GM23248 (cell line): ENCODE measurements at places on chromosomes 6 and 20. TPM values are rescaled to one million over a fixed set of nuclear protein-coding genes. Genes with fewer than 3 reads are reported as not detected.
A peak's percentile ranks its signal among the peaks of the same experiment; 100 is the strongest.

DNA sequence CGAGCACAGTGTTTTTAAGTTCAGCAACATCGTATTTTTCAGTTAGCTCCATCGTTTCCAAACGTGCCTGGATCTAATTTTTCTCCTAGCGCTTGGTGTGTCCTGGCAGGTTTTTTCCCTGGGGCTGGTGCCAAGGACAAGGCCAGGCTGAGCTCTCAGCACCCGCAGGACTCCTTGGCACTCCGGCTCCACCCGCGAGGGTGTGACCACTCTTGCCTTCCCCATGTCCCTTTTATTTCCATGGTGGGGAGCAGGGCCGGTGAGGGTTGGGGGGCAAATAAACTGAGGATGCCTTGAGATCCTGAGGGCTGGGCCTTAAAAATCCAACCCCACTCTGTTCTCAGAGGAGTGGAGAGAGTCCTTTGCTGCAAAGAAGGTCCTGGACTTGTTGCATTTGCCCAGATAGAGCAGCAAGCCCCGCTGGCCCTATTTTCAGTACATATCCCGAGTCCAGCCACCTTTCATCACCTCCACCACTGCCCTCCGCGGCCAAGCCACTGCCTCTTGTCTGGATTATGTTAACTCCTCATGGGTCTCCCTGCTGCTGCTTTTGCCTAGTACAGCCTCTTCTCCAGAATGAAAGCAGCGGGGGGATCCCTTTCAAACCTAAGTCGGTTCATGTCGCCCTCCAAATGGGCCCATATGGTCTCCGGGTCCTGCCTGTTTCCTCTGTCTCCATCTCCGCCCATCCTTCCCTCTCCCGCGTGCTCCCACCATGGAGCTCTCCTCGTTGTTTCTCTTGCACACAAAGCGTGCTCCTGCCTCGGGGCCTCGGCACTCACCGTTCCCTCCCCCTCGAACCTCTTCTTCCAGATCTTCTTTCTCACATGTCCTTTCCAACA is 4.5 kb upstream of the RAB44 start:
- no peak overlapping the region for H3K27ac ChIP-seq
- no peaks in the 10 kb centered on the region for H3K36me3 ChIP-seq
- H3K27me3 ChIP-seq = no peaks in the 10 kb centered on the region
- DNase-seq = peak; percentile 43
- H3K4me3 ChIP-seq = no peak overlapping the region

GRCh38 chr6:56691286-56691595 is 48.6 kb upstream of the DST start:
- H3K27me3 ChIP-seq = no peaks in the 10 kb centered on the region
- 0 out of 2 replicates have a peak, but pooled peaks cover 1% of the 10 kb centered on the region for H3K36me3 ChIP-seq
- peak; percentile 16 for DNase-seq
- H3K27ac ChIP-seq = peak overlapping the region; percentile 92
- peaks cover 90% of the 10 kb centered on the region for H3K4me1 ChIP-seq

- H3K36me3 ChIP-seq = peaks cover 6% of the 10 kb centered on the region; the same call in 1 of the 2 replicates
- no peak overlapping the region for H3K27ac ChIP-seq
- peak; percentile 58 for DNase-seq
- H3K4me3 ChIP-seq = no peak overlapping the region
Measured at GRCh38 chr20:63942250-63942951, 13.8 kb downstream of the UCKL1 start.

- H3K27ac ChIP-seq = no peak overlapping the region
- H3K27me3 ChIP-seq = no peaks in the 10 kb centered on the region
- DNase-seq = no peak
- H3K4me3 ChIP-seq = no peak overlapping the region
- H3K36me3 ChIP-seq = no peaks in the 10 kb centered on the region
Measured at GRCh38 chr20:32528171-32528891, 56.8 kb downstream of the NOL4L start.

GRCh38 chr6:91428296-91428695 is 841.4 kb upstream of the MAP3K7 start:
- no peaks in the 10 kb centered on the region for H3K4me1 ChIP-seq
- DNase-seq = no peak
- H3K4me3 ChIP-seq = no peak overlapping the region

DNA sequence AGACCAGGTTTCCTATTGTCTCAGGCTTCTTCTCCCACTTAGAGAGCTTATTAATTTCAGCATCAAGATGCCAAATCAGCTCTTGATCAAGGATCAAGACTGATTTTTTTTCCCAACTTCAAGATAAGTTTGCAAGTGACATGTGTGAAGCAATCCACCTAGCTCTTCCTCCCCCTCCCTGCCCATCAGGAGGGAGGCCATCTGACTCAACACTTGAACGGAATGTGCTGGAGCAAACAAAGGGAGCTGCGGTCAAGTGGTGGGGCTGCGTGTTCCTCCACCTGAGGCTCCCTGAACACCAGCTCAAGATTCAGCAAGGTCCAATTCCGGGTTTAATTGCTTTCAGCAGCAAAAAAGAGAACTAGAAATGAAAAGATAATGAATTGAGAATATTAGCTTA is 38.7 kb downstream of the TTI1 start:
- H3K4me1 ChIP-seq = peaks cover 31% of the 10 kb centered on the region
- peak; percentile 18 for DNase-seq
- no peak overlapping the region for H3K4me3 ChIP-seq
- H3K27me3 ChIP-seq = no peaks in the 10 kb centered on the region
- H3K27ac ChIP-seq = no peak overlapping the region

GRCh38 chr20:815914-816606 is 17.5 kb upstream of the FAM110A start:
- no peaks in the 10 kb centered on the region for H3K4me1 ChIP-seq
- no peak overlapping the region for H3K27ac ChIP-seq
- no peaks in the 10 kb centered on the region for H3K36me3 ChIP-seq
- H3K27me3 ChIP-seq = peaks cover 8% of the 10 kb centered on the region; the same call in 1 of the 2 replicates
- H3K4me3 ChIP-seq = no peak overlapping the region

- no peak overlapping the region for H3K27ac ChIP-seq
- no peaks in the 10 kb centered on the region for H3K36me3 ChIP-seq
- H3K4me3 ChIP-seq = no peak overlapping the region
- no peak for DNase-seq
- no peaks in the 10 kb centered on the region for H3K27me3 ChIP-seq
Measured at GRCh38 chr6:114176726-114177125, 166.1 kb downstream of the HS3ST5 start.

GRCh38 chr6:141990840-141991239 is 141.9 kb upstream of the GJE1 start:
- no peaks in the 10 kb centered on the region for H3K27me3 ChIP-seq
- H3K4me3 ChIP-seq = no peak overlapping the region
- no peak for DNase-seq

DNA sequence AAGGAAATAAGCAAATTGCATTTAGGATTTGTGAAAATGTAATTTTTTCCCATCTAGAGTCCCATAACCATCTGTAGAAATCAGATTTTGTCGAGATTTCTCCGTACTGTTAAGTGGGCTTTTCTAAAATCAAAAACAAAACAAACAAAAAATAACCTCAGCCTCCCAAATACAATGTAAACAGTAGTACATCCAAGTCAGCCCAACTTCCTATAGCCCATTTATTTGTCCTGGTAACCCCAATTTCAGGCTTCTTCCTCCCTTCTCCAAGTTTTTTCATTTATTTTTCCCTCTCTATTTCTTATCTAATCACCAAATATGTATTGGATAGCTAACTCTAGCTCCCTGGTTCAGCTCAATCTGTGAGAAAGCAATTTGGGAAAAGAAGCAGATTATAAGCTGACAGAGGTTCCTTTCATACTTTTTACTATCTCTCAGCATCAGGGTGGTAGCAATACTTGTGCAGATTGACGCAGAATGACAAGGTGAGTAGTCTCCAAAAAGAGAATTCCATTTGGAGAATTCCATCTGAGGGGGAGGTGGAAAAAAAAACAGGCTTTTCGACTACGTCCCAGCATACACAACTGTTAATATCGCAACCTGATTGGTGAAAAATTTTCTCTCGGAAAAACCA is 132.6 kb upstream of the BTN3A2 start:
- no peak overlapping the region for H3K27ac ChIP-seq
- no peaks in the 10 kb centered on the region for H3K27me3 ChIP-seq
- H3K4me1 ChIP-seq = no peaks in the 10 kb centered on the region
- no peaks in the 10 kb centered on the region for H3K36me3 ChIP-seq

GRCh38 chr6:32854376-32855178 is 585 bp downstream of the PSMB9 start:
- peaks cover 4% of the 10 kb centered on the region; the same call in 1 of the 2 replicates for H3K36me3 ChIP-seq
- H3K4me1 ChIP-seq = peaks cover 5% of the 10 kb centered on the region; the same call in 1 of the 2 replicates
- H3K27ac ChIP-seq = peak overlapping the region; percentile 89
- peak; percentile 71 for DNase-seq
- H3K27me3 ChIP-seq = no peaks in the 10 kb centered on the region
- peak overlapping the region; percentile 97 for H3K4me3 ChIP-seq

DNA sequence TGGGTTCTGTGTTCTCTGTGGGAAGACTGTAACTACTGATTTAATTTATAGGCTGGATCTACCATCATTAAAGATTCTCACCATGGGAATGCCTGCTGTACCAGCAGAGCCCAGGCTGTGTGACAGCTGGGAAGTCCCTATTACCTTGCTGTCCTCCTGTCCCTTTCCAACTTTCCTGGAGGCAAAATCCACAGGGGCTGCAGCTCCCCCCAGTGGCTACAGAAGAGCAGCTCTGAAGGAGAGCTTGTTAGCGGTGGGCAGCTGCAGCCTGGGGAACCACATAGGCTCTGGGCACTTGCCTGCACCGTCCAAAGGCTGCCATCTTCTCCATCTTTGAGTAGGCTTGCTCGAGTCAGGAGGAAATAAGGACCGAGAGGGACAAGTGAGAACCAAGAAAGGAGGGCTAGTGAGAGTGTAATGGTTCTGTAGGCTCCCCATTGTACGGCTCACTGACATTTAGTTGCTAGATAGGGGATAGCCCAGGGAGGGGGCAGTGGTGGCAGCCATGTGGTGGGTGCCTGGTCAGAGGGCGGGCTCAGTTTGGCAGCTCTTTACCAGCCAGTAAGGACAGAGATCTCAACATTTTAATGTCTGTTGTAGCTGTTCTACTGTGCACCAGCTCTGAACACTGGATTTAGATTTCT is 155.1 kb upstream of the MLIP start:
- peaks cover 6% of the 10 kb centered on the region; the same call in 1 of the 2 replicates for H3K27me3 ChIP-seq
- no peaks in the 10 kb centered on the region for H3K36me3 ChIP-seq
- no peak overlapping the region for H3K27ac ChIP-seq

- no peak overlapping the region for H3K4me3 ChIP-seq
- no peak for DNase-seq
- H3K36me3 ChIP-seq = no peaks in the 10 kb centered on the region
- no peaks in the 10 kb centered on the region for H3K27me3 ChIP-seq
- H3K27ac ChIP-seq = no peak overlapping the region
Measured at GRCh38 chr6:158620963-158621693, 23.4 kb downstream of the DYNLT1 start.

DNA sequence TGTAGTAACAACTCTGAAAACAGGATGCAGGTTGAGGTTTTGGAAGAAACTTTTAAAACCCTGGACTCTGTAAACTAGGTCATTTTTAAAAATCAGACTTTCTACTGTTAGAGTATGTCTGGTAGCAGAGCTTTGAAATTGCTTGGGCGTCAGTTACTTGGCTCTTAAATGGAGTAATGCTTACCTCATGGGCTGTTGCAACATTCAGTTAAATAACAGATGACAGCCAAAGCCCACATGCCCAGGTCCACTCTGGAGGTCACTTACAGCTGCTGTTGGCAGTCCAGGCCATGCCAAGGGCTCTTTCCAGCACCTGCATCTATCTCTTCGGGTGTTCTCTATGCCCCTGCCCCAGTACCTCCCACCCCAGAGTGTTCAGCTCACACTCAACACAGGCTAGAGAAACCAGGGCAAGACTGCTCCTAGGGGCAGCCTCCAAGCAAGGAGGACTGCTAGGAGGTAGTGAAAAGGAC is 96.4 kb downstream of the BANF2 start:
- peaks cover 14% of the 10 kb centered on the region for H3K4me1 ChIP-seq
- peak; percentile 89 for DNase-seq
- H3K36me3 ChIP-seq = no peaks in the 10 kb centered on the region
- H3K4me3 ChIP-seq = no peak overlapping the region

- peaks cover 3% of the 10 kb centered on the region; the same call in 1 of the 2 replicates for H3K4me1 ChIP-seq
- 0 out of 2 replicates have a peak, but pooled peaks cover 3% of the 10 kb centered on the region for H3K27me3 ChIP-seq
- no peaks in the 10 kb centered on the region for H3K36me3 ChIP-seq
- peak overlapping the region; percentile 66 for H3K4me3 ChIP-seq
Measured at GRCh38 chr20:1964659-1965405, 29.0 kb downstream of the PDYN start.

- peak overlapping the region; percentile 27 for H3K27ac ChIP-seq
- H3K4me1 ChIP-seq = peaks cover 29% of the 10 kb centered on the region
- H3K4me3 ChIP-seq = peak overlapping the region; percentile 24; the same call in 1 of the 2 replicates
- H3K27me3 ChIP-seq = 0 out of 2 replicates have a peak, but pooled peaks cover 5% of the 10 kb centered on the region
Measured at GRCh38 chr6:156658186-156658965, 118.8 kb upstream of the ARID1B start.

DNA sequence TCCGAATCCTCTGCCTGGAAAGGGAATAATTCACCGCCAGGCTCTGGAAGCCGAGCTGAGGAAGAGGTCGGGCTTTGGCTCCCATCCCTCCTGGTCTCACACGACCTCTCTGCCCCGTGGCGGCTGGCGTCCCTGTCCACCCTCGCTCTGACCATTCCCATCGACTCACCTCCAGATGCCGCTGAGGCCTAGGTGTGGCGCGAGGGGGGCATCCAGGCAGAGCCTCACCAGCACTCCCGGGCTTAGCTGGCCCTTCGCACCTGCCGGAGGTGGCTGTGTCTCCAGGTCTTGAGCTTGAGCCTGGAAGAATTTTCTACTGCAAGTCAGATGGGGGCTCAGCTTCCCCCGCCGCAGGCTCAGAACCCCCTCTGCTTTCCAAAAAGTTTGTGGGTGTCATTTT is 28.5 kb upstream of the SMOC2 start:
- H3K4me3 ChIP-seq = no peak overlapping the region
- DNase-seq = no peak
- H3K36me3 ChIP-seq = no peaks in the 10 kb centered on the region
- no peaks in the 10 kb centered on the region for H3K27me3 ChIP-seq

GRCh38 chr6:45880159-45880558 is 135.5 kb downstream of the CLIC5 start:
- H3K36me3 ChIP-seq = no peaks in the 10 kb centered on the region
- DNase-seq = peak; percentile 76
- H3K27me3 ChIP-seq = 0 out of 2 replicates have a peak, but pooled peaks cover 2% of the 10 kb centered on the region
- peaks cover 13% of the 10 kb centered on the region; the same call in 1 of the 2 replicates for H3K4me1 ChIP-seq
- no peak overlapping the region for H3K4me3 ChIP-seq

Gene PPP1R3G
- polyA plus RNA-seq = 0.84 and 0.85 TPM in 2 replicates

Gene PTGIS
- 109 and 114 TPM in 2 replicates for polyA plus RNA-seq

Gene GRIK2
- 0.99 and 1.4 TPM in 2 replicates for polyA plus RNA-seq

Gene FAM209A
- polyA plus RNA-seq = not detected in 2 replicates

Gene SMLR1
- not detected in 2 replicates for polyA plus RNA-seq

Gene MLIP
- polyA plus RNA-seq = not detected in 2 replicates

Gene AIF1
- not detected in 2 replicates for polyA plus RNA-seq
